Stimulated activated CD8-positive, alpha-beta memory T cell treated with anti-CD3 and anti-CD28 coated beads, Interleukin-4, amount 100 ng/mL, for 1 hour (primary cell): ENCODE measurements at places on chromosomes 1 and 21.

DNA sequence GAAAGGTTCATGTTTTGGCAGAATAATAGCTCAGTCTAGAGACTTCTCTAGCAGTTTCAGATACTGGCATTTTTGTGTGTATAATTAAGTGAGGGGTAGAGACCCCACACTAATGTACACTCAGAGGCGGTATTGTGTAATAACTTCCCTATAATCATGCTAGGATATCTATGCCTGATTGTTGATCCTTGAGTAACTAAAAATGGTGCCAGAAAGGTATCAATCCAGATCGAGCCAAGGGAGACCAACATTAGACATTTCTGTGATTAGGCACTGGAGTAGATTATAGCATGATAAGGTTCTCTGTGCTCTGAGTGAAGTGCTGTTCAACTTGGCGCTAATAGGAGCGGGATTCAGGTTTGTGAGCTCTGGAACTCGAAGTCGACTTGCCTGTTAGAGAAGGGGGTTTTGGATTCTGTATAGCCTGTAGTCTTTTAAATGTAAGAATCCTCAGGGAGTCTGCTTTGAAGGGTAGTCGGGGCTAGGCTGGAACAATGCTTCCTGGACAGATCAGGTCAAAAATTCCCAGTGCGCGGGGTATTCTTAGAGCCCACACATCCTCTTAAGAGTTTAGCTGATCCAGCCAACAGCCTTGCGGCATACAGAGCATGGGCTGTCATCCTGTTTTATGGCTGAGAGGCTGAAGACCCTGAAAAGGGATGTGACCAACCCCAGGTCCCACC lies 24.2 kb downstream of the MAN1C1 start:
- DNase-seq: no peak

- no peak for DNase-seq
Observed at GRCh38 chr1:173084292-173084691, 33.6 kb upstream of the TNFSF18 start.

GRCh38 chr1:31977385-31978131 lies 36.1 kb upstream of the KHDRBS1 start:
- DNase-seq: no peak

GRCh38 chr1:38662126-38662525 lies 197.4 kb downstream of the RRAGC start:
- no peak for DNase-seq

- DNase-seq: no peak
Observed at GRCh38 chr1:74835051-74835450, 102.1 kb downstream of the TYW3 start.

DNA sequence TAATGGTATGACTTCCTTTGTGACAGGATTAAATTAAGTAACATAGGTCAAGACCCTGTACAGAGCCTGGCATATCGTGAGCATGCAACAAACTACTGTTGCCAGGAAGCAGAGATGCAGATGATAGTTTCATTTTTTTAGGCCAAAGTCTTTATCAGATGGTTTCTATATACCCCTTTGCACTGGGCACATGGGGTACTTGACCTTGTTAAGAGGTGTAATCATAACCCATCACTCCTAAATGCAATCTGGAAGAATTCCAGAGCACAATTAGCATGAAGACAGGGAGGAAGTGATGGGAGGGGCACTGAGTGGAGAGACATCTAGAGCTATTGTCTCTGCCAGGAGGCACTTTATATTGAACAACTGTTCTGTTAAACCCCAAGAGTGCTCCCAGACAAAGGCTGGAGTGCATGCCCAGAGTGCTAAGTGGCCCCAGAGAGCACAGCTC lies 22.1 kb downstream of the ZBTB17 start:
- DNase-seq: no peak

DNA sequence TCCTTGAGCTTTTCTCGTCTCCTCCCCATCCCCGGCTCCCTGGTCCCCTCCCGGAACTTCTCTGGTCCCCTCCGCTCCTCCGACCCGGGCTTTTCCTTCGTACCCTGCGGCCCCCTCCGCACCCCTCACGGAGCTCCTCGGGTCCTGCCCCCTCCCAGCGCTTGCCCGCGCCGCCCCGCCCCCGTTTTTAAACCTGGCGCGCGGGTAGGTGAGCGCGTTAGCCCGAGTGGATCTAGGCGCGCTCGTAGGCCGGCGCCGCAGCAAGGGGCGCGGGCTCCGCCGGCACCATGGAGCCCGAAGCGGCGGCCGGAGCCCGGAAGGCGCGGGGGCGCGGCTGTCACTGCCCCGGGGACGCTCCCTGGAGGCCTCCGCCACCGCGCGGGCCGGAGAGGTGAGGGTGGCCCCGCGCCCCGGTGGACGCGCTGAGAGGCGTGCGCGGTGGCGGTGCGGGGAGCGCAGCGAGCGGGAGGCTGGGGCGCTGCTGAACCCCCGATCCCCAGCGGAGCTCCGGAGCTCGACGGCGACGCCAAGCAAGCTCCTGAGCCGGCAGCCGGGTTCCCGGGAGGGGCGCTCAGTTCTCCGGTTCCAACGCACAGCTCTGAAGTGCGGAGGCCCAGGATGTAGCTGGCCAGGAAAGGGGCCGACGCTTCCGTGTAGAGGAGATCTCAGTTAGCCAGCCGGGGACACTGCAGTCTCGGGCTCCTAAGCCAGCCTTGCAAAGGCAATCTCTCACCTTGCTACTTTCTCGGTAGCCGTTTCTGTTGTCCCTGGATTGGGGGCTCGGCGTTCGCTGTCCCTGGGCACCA lies at the start of gene RIPPLY3:
Gene RIPPLY3 (plus strand): TSS at position 217 of the 806 bp plus-strand sequence. CDS start 71 bp downstream, at position 288.
- DNase-seq: no peak

DNA sequence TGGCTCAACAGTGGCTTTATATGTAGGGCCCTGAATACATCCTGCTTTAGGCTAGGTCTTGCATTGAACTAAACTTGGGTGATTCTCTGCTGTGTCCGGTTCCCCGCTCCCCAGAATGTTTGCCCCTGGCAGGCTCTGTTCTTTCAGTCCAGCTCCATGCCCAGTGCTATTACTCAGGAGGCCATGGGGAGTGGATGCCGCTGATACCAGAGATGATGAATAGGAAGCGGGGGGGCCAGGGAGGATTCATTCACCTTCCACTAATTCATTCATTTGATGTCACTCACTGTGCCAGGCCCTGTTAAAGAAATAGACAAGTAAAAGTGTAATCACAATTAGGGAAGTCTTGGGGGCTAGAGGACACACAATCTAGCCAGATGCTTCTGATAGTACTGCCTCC lies 83.8 kb downstream of the TMEM53 start:
- no peak for DNase-seq

DNA sequence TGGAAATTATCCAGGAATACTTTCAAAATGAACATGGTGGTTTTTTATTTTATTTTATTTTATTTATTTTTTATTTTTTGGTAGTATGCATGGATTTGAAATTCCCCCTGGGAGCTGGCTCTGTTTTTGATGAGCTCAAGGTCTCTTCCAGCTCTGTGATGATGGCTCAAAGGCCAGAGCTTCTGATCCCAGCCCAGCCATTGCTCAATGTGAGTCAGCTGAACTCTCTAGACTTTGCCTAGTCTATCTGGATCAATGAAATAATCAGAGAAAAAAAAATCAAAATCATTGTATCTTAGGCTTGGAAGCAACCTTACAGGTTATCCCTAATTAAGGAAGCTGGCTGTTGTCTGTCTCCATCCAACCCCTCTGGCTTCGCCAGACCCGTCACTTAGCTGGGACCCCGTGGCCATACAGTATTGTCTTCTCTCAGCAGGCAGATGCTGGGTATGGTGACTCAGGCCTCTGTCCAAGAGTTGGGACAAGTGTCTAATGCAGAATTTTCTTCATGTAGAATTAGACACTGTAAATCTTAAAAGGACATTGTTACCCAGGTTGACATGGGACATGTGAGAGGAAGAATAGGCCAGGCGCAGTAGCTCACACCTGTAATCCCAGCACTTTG lies 90.2 kb upstream of the LPGAT1 start:
- DNase-seq: no peak

- no peak for DNase-seq
Observed at GRCh38 chr1:18542351-18542750, 61.6 kb downstream of the KLHDC7A start.
